ENCODE measurements at places on chromosomes 6 and 20.

GRCh38 chr6:34325633-34326032 is 66.8 kb downstream of the NUDT3 start:
- DNase-seq: no peak

DNA sequence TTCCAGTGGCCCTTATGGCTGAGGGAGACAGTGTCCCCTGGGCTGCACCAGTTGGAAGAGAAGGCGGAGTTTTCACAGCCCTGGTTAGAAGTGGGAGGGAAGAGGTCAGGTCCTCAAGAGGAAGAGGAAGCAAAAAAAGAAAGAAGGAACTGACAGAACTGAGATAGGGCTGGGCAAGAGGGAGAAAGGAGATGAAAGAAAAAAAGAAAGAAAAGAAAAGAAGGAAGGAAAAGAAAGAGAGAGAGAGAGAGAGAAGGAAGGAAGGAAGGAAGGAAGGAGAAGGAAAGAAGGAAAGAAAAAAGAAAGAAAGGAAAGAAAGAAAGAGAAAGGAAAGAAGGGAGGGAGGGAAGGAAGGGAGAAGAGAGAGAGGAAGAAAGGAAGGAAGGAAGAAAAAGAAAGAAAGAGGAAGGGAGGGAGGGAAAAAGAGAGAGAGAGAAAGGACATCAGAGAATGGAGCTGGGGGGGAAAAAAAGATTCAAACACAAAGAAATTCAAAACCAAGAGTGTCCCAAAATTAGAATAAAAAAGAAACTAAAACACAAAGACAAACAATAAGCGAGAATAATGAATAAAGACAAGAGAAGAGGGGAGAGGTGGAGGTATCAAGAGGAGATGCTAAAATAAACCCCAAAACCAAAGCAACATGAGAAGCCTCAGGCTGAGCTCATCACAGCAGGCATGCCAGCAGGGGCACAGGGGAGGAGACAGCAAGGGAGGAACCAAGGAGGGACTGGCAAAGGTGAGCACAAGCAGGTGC is 5.3 kb upstream of the FUCA2 start:
- DNase-seq: no peak

- no peak for DNase-seq
Observed at GRCh38 chr6:150452428-150453243, 83.8 kb downstream of the IYD start.

GRCh38 chr6:123417535-123417934 is 219.2 kb downstream of the TRDN start:
- no peak for DNase-seq

All from SK-N-DZ (cell line).